ENCODE measurements at places on chromosomes 4 and X.

GRCh38 chrX:37873220-37873619 lies 25.8 kb upstream of the DYNLT3 start:
- DNase-seq: no peak

DNA sequence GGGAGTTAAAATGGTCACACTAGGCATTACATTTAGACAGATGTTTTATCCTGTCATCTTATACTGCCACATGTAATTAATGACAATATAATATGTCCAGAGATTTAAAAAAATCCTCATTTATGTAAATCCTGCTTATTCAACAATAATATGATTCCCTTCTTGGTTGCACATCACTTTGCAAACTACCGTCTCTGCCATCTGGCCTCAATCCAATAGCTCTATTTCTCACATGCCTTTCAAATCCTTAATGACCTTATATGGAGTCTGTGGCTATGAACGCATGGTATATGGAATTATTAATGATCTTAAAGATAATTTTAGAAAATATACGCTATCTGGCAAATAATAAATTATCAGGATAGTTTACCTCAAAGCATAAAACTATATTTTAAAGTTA lies 144.5 kb downstream of the NPNT start:
- no peak for DNase-seq

DNA sequence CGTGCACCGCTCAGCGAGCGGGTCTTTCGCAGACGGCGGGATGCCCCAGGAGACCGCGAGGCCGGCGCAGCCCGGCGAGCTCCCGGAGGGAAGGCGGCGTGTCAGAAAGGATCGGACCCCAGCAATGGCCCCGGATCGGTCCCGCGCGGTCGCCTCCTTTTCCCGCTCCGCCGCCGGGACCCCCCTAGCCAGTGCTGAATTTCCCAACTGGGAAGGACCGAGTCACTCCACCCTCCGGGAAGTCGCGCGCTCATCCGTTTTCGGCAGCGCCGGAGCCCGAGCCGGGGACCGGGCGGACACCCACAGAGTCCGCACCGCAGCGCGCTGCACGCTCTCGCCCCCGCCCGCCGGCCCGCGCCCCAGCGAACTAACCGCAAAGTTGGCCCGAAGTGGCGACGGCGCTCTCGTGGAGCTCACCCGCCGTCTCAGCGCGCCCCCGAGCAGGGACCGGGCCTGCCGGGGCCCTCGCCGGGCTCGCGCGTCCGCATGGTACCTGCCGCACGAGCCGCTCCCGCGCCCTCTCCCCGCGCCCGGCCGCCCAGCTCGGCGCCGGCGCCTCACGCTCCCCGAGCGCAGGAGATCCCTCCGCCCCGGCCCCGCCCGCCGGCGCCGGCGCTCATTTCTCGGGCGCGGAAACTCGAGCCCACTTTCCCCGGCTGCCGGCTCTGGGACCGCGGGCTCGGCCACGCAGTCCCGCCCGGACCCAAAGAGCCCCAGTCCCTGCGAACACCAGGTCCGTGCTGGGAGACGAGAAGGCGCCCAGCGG lies at the start of gene FAT1:
Gene FAT1 (minus strand): TSS at position 565 of the 766 bp plus-strand sequence. CDS start 14,029 bp downstream, outside the sequence.
- DNase-seq: peak; percentile 82

GRCh38 chrX:132986556-132986955 lies 28.1 kb upstream of the HS6ST2 start:
- DNase-seq: no peak

DNA sequence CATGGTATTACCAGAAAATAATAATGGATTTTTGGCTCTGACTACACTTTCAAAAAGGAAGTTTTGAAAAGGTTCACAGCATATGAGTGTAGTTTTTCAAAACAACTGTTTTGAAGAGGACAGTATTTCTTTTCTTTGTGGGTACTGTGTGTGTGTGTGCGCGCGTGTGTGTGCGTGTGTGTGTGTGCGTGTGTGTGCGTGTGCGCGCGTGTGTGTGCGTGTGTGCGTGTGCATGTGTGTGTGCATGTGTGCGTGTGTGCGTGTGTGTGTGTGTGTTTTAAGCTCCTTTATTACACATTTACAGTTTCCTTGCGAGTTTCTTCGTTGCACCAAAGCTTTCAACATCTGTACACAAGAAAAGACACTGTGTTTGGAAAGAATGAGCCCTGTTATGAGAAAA lies 755.4 kb downstream of the SH3BGRL start:
- no peak for DNase-seq

DNA sequence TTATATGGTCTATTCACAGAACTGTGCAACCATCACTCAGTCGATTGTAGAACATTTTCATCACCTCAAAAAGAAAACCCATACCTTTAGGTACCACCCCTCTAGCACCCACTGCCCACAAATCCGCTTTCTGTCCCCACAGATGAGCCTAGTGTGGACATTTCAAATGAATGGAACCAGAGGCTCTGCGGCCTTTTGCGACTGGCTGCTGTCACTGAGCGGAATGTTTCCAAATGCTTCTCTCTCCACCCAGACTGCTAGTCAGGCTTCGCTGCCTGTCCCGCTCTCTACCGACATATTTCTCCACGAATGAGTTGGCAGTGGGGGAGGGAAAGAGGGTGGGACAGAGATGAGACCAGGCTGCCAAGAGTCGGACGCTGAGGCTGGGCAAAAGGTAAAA lies 1.7 kb upstream of the BGN start:
- DNase-seq: no peak

- no peak for DNase-seq
Observed at GRCh38 chr4:7420661-7421040, 14.1 kb downstream of the PSAPL1 start.

GRCh38 chr4:7213807-7214206 lies 21.5 kb downstream of the SORCS2 start:
- no peak for DNase-seq

- DNase-seq: no peak
Observed at GRCh38 chr4:65661471-65661870, 8.8 kb downstream of the EPHA5 start.

GRCh38 chrX:10360116-10360515 lies 203.3 kb downstream of the CLCN4 start:
- DNase-seq: no peak

DNA sequence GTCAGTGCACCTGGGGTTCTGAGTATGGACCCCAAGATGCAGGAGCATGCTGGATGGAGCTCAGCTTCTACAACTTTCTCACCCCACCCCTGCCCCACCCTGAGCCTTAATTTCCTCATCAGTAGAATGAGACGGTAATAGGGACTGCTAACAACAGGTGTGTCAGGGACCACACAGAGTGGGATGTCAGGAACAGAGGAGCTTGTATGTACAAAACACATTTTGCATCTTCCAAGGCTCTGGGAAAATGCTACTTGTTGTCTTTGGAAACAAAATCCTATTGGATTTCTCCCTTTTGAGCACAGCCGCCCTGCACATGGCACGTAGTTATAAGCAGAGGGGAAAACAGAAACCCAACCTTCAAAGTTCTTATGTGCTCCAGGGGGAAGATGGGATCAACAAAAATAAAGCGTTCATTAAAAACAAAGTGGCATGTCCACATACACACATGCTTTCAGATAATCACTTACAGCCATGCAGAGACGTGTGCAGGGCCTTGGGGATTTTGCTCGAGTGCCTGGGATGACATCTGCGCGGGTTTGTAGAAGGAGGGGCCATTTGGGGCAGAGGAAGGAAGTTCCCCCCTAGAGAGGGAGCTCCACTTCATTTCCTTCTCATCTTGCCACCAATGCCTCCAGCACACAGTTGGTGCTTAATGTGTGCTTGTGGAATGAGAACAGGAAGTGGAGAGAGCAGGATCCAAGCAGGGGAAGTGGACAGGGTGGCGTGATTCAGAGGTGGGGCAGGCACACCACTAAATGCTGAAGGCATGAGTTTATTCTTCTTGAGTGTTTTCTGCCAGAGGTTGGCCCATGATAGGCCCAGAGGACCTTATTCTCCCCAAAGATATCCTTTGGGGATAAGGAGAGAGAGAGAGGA lies 138.9 kb downstream of the SMIM20 start:
- no peak for DNase-seq

DNA sequence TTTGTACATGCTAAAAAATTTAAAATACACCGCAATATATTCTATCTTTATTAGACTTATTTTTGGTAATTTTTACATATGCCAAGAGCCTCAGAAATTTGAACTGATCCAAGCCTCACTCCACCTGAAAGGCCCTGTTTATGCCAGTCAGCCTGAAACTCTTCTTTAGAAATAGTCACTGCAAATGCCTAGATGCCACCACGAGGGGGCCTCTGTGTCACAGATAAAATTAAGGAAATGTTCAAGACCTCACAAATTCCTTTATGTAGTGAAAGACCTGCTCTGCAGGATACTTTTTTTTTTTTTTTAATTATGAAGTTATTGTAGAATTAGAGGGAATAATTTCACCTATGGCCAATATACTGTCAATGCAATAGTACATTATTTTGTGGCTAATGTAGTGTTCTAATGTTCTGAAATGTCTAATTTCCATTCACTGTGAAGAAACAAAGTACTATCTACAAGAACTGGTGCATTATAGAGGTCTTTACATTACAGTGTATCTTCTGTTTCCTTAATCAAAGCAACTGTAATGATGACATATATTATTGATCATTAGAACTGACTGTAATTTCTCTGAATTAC lies 69.8 kb downstream of the DTHD1 start:
- peak; percentile 40 for DNase-seq

DNA sequence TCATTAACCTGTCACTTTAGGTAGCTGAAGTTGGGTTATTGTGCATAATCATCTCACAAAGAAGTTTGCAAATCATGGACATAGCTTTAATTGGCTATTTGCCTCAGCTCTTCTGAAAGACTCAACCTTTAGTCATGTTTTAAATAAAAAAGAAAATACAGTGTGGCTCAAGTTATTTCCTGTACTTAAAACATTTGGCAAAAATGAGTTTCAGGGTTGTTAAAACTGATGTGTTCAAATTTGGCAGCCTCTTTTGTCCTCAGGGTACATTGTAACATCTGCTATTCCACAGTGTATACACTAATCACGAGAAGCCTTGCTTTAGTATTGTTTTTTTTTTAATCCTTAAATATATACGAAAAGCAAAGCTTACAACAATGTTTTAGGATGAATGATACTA lies 31.5 kb upstream of the HPGD start:
- DNase-seq: no peak

- DNase-seq: no peak
Observed at GRCh38 chr4:181599134-181599533, 644.1 kb upstream of the TENM3 start.

DNA sequence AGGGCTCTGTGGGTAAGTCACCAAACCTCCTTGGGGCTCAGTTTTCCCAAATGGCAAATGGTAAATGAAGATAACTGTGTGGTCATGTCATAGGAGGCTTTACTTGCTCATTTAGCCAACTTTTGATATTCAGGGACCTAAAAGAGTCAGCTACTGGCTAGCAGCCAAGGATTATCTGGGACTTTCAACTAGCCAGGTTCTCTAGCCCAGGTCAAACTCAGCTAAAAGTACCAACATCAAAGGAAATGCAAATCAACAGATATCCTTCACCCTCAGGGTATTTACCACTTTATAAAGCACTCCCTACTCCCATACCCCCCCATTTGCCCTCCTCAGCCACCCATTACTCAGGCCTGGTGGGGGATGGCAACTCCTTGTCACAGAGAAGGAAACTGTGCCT lies 7.5 kb downstream of the AMER1 start:
- DNase-seq: no peak

DNA sequence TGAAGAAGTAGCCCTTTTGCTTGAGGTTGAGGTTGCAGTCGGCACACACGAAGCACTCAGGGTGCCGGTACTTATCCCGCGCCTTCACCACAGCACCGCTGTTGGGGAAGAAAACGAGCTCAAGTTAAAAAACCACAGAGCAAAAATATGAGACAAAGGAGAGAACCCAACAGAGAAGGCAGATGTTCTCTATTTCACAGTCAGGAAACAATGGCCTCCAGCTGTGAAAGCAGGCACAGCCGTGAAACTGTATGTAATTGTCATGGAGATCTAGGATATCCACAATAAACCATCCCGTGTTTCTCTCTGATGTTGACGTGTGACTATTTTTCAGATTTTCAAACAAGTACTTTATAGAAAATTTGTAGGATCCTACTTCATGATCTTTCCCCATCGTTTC lies 30.9 kb upstream of the CCDC110 start:
- no peak for DNase-seq

GRCh38 chr4:111475001-111475400 lies 670.3 kb upstream of the FAM241A start:
- DNase-seq: peak; percentile 37

GRCh38 chr4:3411676-3412075 lies 30.1 kb upstream of the HGFAC start:
- peak; percentile 10 for DNase-seq

DNA sequence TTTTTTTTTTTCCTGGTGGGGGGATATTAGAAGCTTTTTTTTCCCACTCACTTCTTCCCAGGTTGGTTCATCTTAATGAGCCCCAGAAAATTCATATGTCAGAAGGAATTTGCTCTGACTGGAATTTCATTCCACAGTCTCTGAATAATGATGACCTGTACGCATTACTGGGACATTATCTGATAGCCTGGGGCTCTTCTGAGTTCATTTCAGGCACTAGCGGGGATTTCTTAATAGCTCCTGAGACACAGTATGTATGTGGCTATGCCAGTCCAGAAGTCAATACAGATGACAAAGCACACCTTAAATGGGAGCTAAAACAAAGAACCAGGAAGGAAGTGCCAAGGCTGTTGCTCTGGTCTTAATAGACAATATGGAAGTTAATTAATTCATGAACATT lies 295.2 kb upstream of the IGFBP7 start:
- DNase-seq: no peak

- DNase-seq: peak; percentile 12
Observed at GRCh38 chr4:86296865-86297264, 63.0 kb downstream of the MAPK10 start.

DNA sequence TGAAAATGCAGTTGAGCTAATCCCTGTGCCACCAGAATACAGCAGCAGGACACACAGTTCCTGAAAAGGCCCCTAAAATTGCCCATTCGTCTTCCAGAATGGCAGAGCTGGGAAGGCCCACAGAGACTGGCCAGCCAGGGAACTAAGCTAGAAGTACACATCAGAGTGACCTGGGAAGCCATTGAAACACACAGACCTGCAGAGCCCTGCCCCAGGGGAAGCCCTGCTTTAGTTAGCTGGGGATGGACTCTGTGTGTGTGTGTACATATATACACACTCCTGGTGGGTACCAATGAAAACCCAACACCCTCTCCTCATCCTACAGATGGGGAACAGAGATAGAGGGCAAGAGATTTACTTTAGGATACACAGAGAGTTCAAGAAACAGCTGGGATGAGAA lies 227.7 kb downstream of the HS6ST2 start:
- DNase-seq: no peak

GRCh38 chr4:86060341-86060740 lies 299.5 kb downstream of the MAPK10 start:
- no peak for DNase-seq

DNA sequence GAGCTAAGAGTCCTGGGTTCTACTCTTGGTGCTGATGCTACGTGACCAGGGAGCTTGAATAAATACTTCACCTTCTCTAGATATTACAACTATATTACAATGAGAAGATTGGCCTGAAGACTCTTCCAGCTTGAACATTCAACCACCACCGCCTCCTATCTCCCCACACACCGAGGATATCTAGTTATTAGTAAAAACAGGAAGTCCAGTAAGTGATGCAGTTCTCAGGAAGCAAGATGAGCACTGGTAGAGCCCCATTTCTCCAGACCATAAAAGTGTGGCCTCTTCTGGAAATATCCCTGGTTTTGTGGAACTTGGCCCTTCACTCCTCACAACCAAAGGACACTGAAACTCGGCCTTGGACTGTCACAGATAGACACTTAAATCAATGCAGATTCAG lies 18.5 kb downstream of the PJA1 start:
- no peak for DNase-seq
